ENCODE measurements at places on chromosomes 6 and 20. TPM values are rescaled to one million over a fixed set of nuclear protein-coding genes. Genes with fewer than 3 reads are reported as not detected.

Gene DEFB132
- not detected for total RNA-seq

Gene GPSM3
- 0.47 TPM for total RNA-seq

Gene OR2J3
- not detected for total RNA-seq

Gene HLA-DOA
- not detected for total RNA-seq

Gene CAGE1
- not detected for total RNA-seq

Gene PTGIS
- not detected for total RNA-seq

Gene WFDC10A
- not detected for total RNA-seq

Gene VWA7
- total RNA-seq: 1.7 TPM

Gene ECT2L
- total RNA-seq: not detected

Gene PAQR8
- 1.3 TPM for total RNA-seq

Gene UNC5CL
- total RNA-seq: 0.76 TPM

Gene EYA2
- total RNA-seq: 2.4 TPM

Gene TRIM15
- not detected for total RNA-seq

Gene LRRN4
- not detected for total RNA-seq

Gene LY6G5C
- 1.3 TPM for total RNA-seq

Gene PTPRT
- total RNA-seq: not detected

Gene RBM24
- 7.7 TPM for total RNA-seq

Gene NRSN1
- not detected for total RNA-seq

Gene SLC17A1
- total RNA-seq: not detected

Gene CTAGE9
- total RNA-seq: not detected

Gene PCSK2
- total RNA-seq: not detected

Gene CST5
- total RNA-seq: not detected

Gene DEFB124
- 0.38 TPM for total RNA-seq

Gene ASIP
- not detected for total RNA-seq

Gene TGM3
- total RNA-seq: 0.08 TPM

Gene RPP40
- total RNA-seq: 23.3 TPM

Gene POU3F2
- not detected for total RNA-seq

Gene ETV7
- total RNA-seq: not detected

Gene FERMT1
- 14.7 TPM for total RNA-seq

Gene NKAPL
- not detected for total RNA-seq

Gene NRN1
- total RNA-seq: 0.59 TPM

Gene THEMIS
- total RNA-seq: not detected

Gene C6orf62
- total RNA-seq: 54.6 TPM

Gene COX7A2
- 297 TPM for total RNA-seq

Gene REM1
- total RNA-seq: 0.78 TPM

Gene LGSN
- 2.0 TPM for total RNA-seq

Gene LRRC1
- total RNA-seq: 6.3 TPM

Gene FNDC11
- 0.25 TPM for total RNA-seq

Gene HLA-G
- not detected for total RNA-seq

Gene DAAM2
- 0.14 TPM for total RNA-seq

Gene ENPP4
- total RNA-seq: 0.23 TPM

Gene MAP3K5
- total RNA-seq: 2.2 TPM

Gene C20orf202
- total RNA-seq: not detected

Gene PDYN
- not detected for total RNA-seq

Gene MEI4
- total RNA-seq: not detected

Gene HLA-DQA1
- not detected for total RNA-seq

Gene PRDM1
- 7.7 TPM for total RNA-seq

Gene DEF6
- total RNA-seq: 0.26 TPM

All from A549 treated with Hydrocortisone at 1 μM for 4 hours (cell line).